ENCODE measurements at places on chromosomes 4 and X.

GRCh38 chr4:152385551-152385950 lies 150.3 kb downstream of the FBXW7 start:
- DNase-seq: no peak

- no peak for DNase-seq
These were observed 13.5 kb downstream of the AMER1 start for GRCh38 chrX:64192040-64192439.

DNA sequence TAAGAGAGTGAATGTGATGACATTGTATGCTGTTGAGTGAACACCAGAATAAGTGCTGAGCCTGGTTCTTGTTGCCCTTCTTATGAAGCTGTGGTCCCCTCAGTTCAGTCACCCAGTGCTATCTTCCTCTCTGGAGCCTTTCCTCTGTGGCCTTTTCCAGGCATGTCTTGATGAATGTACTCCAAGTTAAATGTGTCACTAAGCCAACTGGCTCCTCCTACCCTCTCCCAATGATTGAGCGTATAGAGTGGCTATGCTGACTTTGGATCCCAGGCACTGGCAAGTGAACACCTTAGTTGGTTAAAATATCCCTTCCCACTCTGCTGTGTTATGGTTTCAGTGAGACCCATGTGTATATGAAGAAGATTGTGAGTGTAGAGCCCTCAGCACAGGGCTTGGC lies 134.1 kb upstream of the MAMLD1 start:
- no peak for DNase-seq

DNA sequence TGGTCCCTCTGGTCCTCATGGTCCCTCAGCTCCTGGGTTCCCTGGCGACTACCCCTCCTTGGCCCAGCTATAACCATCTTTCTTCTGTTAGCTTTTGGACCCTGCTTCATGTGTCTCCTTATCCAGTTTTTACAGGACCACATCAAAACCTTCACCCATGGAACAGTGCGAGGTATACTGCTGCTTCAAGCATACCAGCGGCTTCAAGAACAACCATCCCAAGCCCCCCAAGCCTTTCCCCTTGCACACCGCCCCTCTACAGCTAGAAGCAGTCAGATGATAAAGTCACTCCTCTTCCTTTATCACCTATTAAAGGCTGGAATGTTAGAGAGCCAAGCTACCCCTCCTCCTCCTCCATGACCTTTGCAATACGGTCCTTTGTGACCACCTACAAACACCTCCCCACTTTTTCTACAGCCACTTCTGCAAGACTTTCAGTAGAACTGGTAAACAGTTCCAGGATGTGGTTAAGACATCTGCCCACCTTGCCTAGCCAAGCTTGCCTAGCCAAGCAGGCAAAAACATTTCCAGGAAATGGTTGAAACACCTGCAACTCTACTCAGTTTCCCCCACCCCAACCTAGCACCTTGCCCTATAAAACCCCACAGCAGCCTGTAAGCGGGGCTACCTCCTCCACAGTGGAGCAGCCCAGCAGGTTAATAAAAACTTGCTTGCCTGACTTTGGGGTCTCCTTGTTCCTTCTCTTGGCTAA lies 125.7 kb downstream of the ZC4H2 start:
- peak; percentile 1 for DNase-seq

DNA sequence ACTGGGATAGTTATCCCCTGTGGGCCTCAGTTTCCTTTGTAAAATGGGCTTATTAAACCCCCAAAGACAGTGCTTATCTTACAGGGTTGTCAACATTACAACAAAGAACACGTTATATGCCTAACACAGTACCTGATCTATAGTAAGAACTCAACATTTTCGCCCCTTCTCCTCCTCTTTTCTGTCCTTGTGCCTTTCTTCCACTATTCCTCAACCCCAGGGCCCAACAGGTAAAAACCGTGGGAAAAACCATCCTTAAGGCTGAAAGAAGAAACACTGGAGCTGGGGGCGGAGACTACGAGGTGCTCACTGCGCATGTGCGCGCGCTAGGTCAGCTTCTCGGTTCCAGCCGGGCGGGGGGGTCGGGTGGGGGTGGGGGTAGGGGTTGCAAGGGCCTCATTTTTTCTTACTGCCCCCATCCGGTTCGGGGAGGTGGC lies 426 bp upstream of the XIAP start:
- no peak for DNase-seq

DNA sequence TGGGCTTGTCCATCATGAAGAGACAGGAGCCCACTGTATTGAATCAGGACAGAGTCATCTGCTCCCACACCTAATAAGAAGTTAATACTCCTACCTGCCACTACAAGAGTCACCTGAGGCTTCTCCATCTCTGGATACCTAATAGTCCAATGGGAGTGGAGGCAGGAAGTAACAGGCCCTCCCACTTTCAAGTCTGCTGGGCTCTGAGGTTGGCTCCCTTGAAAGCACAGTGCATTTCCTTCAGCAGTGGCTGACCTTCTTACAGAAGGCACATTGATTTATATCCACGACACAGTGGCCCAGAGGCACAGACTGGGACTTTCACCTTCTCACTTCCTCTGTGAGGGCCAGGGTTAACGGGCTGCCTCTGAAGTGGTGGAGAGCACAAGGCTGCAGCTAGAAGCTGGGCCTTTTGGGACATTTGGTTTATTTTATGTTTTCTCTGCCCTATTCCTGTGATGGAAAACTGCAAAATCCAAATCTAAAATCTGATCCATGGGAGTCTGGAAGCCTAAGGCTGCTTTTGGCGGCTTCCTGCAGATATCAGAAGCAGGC lies 38.1 kb downstream of the FRG2 start:
- no peak for DNase-seq

GRCh38 chr4:136725286-136726081 lies 806.8 kb downstream of the PCDH18 start:
- DNase-seq: no peak

- no peak for DNase-seq
These were observed 868.0 kb downstream of the FAT4 start for GRCh38 chr4:126182786-126183185.

GRCh38 chr4:153269218-153269990 lies 65.2 kb downstream of the TRIM2 start:
- no peak for DNase-seq

GRCh38 chr4:86935853-86936733 lies 1.3 kb downstream of the AFF1 start:
- peak; percentile 80 for DNase-seq

GRCh38 chrX:54178100-54178940 lies 4.7 kb downstream of the FAM120C start:
- DNase-seq: no peak
